Stomach (tissue), 19 donors: ENCODE measurements at places on chromosomes 7 and 10. TPM values are rescaled to one million over a fixed set of nuclear protein-coding genes. Genes with fewer than 3 reads are reported as not detected.

DNA sequence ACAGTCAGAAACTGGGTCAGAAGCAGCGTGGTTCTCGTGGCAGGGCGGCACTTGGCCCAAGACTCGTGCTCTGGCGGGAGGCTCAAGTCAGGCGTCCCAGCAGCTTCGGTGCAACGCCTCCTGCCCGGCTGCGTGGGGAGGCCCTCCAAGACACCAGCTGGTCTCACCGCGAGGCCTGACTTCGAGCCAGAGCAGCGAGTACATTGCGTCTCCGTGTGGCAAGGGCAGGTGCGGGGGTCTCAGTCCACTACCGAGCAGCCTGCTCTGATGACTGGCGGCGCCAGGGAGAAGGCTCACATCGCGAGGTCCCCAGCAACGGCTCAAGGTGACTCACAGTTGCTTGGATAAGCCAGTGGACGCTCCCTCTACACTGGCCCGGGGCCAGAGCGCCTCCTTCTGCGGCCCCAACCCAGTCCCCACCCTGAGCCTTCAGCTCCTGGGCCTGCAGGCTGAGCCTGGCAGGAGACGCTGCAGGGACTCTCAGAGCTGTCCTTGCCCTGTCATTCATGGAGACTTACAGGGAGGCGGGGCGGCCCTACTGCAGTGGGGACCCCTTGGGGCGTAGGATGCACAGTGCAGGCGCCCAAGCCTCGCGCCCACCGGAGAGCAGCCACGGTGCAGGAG lies 41.9 kb upstream of the PRKAR1B start:
- peak; percentile 78 for DNase-seq

DNA sequence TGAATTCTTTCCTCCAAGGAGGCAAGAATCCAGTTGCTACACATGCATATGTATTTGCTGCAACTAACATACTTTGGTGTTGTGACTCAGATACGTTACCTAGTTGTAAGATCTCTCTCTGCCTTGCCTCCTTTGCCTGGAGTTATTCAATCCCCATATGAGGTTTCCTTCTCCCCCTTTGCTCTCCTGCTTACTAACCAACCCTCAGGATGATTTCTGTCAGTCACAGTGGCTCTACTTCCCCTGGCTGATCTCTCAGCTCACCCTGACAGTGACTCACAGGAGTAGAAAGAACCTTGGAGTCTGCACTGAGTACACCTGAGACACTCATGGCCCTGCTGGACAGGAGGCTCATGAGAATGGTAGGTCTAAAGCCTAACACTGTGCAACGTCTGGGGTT lies 92.0 kb downstream of the TMEM106B start:
- no peak for DNase-seq

- DNase-seq = no peak
These were observed 168.0 kb downstream of the PTPN20 start for GRCh38 chr10:47079204-47079580.

DNA sequence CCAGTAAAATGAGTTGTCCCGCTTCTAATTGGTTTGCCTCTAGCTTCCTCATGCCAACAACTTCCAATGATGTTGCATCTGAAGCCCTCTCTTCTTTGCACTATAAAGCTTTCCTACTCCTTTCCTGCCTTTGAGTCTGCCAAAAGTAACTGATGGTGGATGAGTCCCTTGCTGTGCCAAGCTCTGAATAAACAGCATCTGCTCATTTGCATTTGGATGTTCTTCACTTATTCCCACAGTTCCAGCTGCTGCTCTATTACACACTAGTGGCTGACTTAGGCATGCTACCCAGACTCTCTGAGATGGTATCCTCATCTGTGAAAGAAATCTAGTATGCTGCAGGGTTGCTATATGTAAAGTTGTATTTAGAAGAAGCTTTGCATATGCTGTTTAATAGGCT lies 24.9 kb downstream of the SFR1 start:
- DNase-seq = no peak

DNA sequence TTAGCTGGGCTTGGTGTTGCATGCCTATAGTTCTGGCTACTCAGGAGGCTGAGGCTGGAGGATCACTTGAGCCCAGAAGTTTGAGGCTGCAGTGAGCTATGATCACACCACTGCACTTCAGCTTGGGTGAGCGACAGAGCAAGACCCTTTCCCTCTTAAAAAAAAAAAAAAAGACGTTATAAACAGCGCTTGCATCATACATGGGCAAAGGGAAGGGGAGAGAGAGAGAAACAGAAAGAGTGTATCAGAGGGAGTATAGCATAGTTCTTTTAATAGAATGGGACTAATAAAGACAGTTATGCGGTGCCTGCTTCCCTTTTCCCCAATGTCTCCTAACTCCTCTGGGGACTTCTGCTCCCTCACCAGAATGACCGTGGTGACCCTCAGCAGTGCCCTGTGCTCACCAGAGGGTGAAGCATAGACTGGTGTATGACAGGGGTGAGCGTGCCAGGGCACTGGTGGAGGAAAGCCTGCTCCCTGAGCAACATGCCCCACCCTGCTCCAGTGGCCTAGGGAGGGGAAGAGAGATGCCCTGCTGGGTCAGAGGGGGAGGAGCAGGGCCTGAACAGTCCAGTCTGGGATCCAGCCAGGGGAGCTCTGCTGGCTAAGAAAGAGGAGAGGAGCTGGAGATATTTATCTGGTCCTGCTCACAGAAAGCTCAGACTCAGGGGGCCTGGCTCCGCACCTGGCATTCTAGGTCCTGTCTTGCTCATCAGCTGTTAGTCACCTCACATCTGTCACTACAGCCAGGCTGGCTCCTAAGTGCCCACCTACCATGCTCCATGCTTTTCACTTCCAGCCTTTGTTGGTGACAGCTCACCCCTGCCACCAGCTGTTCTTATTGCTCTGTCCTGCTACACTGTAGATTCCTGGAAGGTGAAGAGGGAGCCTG lies 2.2 kb downstream of the PDZD7 start:
- DNase-seq = no peak

- DNase-seq = no peak
These were observed 69.0 kb upstream of the NPVF start for GRCh38 chr7:25297278-25297677.

DNA sequence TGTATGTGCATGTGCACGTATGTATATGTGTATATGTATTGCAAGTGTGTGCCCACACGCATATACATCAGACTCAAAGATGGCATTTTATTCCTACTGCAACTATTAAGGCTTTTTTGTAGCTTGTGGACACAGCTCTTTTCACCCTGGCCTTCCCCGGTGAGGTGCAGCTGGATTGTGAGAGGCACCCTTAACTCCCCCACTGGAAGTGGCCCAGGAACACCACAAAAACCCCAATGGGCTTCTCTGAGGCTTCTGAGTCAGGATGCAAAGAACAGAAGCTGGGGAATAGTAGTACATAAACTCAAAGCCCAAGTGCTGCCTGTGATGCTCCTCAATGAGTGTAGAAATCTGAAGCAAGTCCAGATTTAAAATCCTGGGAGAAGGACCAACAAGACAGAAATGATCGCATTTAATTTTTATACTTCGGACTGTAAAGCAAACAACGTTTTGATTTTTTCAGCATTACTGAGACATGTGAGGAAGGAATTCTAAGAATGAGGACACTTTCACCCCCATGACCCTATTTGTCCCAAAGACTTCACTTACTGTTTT lies 369.2 kb upstream of the MGMT start:
- DNase-seq = no peak

- no peak for DNase-seq
These were observed 833.3 kb upstream of the LRRN3 start for GRCh38 chr7:110257673-110258072.

DHTKD1 gene
- 36.5 TPM for total RNA-seq

URGCP gene
- total RNA-seq = 29.2 TPM

NAT16 gene
- total RNA-seq = not detected

STOX1 gene
- 9.3 TPM for total RNA-seq

FAM185A gene
- total RNA-seq = 13.9 TPM

NDUFA5 gene
- total RNA-seq = 1.2 TPM

ELN gene
- 30.3 TPM for total RNA-seq
